Activated CD4-positive, CD25-positive, alpha-beta regulatory T cell (primary cell): ENCODE measurements at places on chromosomes 2 and 18.

DNA sequence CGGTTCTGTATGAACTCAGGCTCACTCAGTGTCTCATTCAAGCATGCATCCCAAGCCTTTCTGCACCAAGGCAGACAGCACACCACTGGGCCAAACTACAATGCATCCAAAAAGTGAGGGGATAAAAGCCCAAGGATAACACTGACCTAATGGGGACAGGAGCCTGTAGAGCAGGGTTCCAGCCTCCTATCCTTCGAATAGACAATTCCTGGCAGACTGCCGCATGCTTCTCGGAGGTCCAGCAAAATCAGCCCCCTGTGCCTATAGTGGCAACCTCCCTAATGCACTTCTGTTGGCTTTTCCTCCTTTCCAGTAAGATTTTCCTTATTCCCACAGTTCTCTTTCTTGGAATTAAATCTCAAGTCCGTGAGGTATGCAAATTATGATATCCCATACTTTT, 44.8 kb upstream of the CAVIN2 start:
- no peak for DNase-seq

DNA sequence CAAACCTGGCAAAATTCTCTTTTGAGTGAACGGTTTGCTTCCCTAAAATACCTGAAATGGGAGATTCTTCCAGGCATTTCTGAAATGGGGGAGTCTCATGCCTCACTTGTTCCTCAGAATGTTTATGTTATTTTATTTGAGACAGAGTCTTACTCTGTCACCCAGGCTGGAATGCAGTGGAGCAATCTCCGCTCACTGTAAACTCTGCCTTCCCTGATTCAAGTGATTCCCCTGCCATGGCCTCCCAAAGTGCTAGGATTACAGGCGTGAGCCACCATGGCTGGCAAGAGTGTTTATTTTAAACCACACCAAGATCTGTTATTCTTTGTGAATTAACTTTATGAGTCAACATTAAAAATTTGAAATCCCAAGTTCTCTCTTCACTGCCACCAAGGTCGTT, 6.4 kb upstream of the FHL2 start:
- DNase-seq = no peak

DNA sequence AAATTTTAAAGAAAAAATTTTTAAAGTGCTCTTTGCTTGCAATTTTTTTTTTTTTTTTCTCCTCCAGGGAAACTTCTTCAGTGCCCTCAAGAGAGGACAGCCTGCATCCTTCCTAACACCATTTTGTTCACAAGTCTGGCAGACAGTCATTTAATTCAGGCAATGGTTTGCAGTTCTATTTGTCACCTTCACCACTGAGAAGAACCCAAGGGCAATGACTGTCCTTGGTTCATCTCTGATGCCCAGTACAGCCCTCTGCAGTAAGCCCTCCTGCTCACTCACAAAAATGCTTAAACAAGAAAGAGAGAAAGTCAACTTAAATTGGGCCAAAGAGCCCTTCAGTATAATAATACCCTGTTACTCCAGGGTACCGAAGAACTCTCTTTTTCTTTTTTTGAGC, 52.4 kb downstream of the TGFA start:
- DNase-seq = no peak

GRCh38 chr2:109521233-109522062, 92.3 kb downstream of the SEPTIN10 start:
- DNase-seq = no peak

GRCh38 chr18:24840051-24840450, 379.6 kb downstream of the HRH4 start:
- no peak for DNase-seq

- DNase-seq = no peak
Observed at GRCh38 chr2:197657562-197657961, 17.8 kb downstream of the RFTN2 start.

DNA sequence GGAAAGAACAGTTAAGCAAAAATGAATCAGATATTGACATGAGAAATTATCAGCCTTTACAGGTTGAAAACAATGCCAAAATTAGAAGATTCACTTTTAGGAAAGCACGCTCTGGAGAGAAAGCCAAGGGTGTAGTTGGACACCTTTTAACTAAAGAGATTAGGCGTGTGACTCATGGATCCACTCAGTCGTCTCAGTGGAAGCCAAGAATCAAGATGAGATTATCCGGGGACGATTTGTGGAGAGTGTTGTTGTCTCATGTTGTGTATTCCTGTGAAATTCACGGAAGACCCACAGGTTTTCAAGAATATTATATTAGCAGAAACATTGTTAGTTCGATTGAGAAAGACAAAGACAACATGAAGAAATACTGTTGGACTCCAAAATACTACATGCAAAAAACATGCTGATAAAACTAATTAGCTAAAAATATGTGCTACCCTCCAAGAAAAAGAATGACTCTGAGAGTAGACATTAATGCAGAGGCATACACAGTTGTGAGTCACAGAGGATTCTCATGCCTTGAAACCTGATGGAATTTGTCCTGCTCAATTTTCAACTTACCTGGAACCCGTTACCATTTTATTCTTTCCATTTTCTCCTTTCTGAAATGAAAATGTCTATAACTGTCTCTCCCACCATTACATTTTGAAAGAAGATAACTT, 192.1 kb upstream of the RND3 start:
- DNase-seq = no peak

DNA sequence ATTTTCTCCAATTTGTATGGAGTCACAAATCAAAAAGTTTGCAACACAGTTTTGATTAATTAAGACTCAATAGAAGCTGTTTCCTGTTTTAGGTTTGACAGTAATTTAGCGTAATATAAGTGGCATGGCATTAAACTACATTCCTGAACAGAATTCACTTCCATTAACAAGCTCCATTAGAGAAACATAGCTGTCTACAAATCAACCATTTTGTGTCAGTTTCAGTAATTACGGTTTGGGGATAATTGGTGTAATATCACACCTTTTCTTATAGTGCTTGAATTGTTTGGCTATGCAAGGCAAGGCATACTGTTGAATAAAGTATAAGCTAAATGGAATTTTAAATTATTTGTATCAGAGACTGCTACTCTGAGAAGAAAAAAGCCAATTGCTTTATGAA, 585.5 kb downstream of the CBLN2 start:
- DNase-seq = no peak

GRCh38 chr18:6478121-6478520, 63.4 kb upstream of the L3MBTL4 start:
- DNase-seq = no peak

GRCh38 chr2:72576459-72576858, 249.4 kb downstream of the EXOC6B start:
- no peak for DNase-seq

DNA sequence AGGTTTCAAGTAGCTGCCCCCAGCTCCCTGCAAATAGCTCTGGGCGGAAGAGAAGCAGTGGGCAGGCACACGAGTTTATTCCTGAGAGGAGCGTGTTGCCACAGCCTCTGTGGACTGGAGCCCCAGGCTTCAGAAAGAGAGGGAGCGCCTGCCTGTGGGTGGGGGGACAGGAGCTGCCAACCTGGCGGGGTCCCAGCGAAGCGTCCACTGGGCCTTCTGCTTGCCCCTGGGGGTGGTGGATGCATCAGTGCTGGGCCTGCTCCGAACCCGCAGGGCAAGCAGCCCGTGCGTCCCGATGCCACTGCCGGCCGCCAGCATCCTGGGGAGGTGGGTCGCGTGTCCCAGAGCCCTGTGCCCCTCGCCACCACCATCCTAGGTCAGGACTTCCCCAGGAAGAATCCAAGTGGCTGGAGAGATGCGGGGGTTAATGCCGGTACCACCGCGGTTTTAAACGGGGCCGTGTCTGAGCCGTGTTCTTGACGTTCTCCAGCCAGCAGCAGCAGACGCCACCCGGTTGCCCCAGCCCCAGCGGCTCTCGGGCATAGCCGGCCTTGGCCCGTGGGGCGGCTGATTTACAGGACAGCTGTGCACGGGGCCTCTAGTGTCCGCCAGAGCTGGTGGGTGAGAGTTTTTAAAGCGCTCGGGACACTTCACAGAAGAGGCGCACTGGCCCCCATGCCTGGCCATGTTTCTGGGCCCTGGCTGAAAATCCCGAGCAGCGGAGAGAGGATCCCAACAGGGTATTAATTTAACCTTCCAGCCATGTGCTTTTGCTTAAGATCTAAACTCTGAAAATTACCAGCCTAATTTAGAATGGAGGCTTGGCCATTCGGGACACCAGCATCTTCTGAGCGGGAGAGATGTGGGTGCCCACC, 84.7 kb downstream of the NFATC1 start:
- no peak for DNase-seq

- DNase-seq = no peak
Observed at GRCh38 chr2:186017278-186017677, 278.7 kb downstream of the FSIP2 start.

GRCh38 chr2:218129458-218130135, 3.8 kb downstream of the CXCR2 start:
- no peak for DNase-seq

DNA sequence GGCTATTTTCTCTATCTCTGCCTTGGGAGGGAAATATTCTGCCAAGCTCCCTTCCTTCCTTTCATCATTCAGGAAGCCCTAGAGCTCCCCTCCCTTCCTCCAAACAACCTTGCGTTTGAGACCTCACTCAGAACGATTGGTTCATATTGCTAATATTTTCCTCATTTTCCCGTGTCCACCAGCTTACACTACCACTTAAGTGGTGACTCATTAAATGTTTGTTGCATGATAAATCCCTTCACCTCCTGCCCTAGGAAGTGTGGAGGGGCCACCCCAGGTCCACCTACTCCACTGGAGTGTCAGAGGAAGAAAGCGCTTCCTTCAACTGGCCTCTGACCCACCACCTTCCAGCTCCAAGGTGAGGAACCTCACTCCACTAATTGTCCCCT, 2.3 kb upstream of the LPIN2 start:
- DNase-seq = no peak

- DNase-seq = no peak
Observed at GRCh38 chr2:219670386-219670785, 43.0 kb downstream of the SLC4A3 start.

- DNase-seq = no peak
Observed at GRCh38 chr2:232502911-232503808, 15.5 kb upstream of the ECEL1 start.

DNA sequence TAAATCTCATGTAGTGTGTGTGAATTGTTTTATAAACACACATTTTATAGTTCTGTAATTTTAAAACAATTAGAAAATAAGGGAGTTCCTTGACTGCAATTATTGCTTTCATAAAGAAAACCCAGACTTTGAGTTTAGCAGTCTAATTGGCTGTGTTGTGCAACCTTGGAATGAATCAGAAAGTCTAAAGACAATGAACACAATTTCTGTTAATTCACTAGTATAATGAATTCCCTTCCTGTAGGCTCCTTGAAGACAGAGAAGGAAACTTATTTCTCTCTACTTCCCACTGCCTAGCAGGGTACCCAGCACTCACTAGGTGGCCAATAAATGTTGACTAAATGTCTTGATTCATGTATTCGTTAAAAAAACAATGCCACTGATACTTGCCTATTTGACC, 79.9 kb downstream of the ANTXR1 start:
- DNase-seq = no peak

DNA sequence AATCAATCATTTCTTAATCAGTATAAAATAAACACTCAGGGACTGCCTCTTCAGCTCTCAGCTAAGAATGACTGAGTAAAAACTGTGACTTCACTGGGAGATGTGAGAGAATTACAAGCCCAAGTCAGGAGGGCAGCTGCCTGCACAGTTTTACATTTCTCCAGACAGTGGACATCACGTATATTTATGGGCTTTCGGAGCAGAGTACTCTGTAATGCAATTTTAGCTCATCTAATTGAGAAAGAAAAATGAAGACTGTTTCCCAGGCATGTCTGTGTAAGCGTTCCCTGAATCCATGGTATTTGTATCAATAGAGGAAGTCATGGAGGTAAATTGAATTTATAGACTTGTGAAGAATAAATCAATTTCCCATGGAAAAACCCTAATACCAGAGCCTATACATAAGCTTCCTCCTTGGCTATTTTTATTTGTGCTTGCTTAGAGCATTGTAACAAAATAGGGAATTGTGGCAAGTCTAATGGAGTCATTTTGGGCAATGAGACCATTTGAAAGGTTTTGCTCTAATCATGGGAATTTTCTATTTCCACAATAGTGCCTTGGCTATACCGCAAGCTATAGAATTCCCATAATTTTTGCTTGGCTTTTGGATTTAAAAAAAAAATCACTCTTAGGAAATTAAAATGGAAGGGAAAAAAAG, 87.2 kb downstream of the SLC5A7 start:
- DNase-seq = no peak

DNA sequence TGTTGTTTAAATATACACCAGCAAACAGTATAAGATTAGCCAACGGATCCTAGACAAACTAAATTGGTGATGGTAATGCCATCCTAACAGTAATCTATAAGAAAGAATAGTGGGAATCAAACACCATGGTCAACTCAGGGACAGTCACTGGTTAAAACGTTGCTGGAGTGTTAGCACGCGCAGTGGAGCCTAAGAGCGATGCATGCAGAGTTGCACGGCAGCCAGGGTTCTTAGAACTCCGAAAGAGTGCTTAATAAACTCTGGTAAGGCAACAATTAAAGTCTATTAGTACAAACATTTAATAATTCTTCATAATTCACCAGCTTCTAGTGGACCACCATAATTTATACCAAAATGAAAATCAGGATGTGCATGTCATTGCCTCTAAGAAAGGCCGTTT, 22.2 kb downstream of the LANCL1 start:
- DNase-seq = no peak
